ENCODE measurements at places on chromosomes 7 and 10.

DNA sequence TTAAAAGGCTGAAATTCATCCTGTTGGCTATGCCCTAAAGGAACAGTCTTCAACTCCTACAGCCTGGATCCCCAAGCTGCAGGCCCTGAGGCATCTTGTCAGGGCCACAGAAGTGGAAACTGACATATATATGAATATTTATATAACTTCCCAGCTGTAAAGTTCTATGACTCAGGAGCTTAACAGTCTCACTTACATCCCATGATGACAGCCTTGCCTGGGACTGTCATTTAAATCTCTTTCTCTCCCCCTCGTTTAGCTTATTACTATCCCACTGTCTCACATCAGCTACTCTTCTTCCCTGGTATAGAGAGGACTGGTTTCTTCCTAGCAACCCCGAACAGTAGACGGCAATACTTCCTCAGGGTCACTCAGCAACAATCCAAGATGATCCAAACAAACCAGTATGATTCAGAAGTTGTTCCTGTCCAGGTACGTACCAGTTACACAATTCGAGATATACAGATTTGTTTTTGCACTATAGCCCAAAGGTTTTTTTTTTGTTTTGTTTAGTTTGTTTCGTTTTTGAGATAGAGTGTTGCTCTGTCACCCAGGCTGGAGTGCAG lies 22.7 kb downstream of the KIAA1549 start:
- DNase-seq: peak; percentile 7

DNA sequence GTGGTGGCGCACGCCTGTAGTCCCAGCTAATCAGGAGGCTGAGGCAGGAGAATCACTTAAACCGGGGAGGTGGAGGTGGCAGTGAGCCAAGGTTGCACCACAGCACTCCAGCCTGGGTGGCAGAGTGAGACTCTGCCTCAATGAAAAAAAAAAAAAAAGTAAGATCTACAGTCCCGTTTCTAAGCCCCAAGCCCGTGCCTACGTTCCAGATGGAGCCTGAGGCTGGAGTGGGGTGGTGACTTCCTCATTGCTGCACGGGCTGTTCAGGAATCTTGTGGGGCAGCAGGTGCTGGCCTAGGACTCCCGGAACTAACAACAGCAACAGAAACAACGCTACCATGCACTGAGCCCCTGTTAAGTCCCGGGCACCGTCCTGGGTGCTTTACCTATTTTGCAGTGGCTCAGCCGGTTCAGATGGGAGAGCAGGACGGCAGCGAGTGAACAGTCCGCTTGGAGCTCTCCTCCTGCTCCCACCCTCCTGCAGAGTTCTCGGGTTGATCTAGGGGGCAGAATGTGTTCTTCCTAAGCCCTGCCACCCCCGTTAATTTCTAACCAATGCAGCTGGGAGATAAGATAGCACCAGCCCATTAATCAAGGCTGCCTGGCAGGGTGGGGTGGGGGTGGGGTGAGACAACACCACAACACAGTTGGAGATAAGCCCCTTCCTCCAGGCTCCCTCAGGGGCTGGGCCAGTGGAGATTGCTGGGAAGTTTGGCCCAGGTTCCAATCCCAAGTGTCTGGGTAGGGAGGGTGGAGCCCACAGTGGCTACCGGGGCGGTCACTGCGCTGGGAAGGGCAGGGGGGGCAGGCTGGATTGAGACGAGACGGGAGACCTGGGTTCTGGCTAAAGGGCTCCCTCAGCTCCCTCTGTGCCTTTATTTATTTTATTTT lies 17.0 kb upstream of the SFRP5 start:
- no peak for DNase-seq

- DNase-seq: no peak
Observed at GRCh38 chr7:150322114-150322832, 882 bp upstream of the LRRC61 start.

- DNase-seq: no peak
Observed at GRCh38 chr10:992871-993270, 4.6 kb downstream of the GTPBP4 start.

- DNase-seq: no peak
Observed at GRCh38 chr10:22643116-22643515, 71.3 kb downstream of the PIP4K2A start.

DNA sequence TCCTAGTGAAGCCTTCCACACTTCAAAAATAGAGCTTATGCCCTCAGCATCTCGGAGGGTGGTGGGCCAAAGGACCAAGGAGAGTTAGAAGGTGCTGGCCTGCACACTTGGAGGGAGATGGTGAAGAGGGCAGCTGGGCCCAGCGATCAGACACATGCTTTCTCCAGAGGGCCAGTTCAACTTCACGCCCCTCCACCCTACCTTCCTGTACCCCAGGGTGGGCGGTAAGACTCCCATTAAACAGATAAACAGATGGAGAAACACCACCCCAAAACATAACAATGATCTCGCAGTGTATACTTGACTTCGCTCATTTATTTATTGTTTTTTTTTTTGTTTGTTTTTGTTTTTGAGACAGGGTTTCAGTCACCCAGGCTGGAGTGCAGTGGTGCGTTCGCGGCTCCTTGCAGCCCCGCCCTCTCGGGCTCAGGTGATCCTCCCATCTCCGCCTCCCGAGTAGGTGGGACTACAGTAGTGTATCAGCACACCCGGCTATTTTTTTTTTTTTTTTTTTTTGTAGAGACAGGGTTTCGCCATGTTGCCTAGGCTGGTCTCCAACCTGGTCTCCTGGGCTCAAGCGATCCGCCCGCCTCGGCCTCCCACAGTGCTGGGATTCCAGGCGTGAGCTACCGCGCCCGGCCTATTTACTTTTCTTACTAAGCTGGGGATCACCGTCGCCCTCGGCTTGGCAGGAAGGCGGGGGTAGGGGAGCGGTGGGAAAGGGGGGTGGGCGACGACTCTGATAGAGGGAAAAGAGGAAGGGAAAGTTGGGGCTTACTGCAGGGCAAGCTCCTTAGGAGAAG lies 1.8 kb downstream of the C10orf95 start:
- DNase-seq: peak; percentile 79

GRCh38 chr7:17010637-17011300 lies 129.0 kb upstream of the AGR3 start:
- no peak for DNase-seq

GRCh38 chr10:35961501-35961900 lies 319.4 kb upstream of the FZD8 start:
- no peak for DNase-seq

DNA sequence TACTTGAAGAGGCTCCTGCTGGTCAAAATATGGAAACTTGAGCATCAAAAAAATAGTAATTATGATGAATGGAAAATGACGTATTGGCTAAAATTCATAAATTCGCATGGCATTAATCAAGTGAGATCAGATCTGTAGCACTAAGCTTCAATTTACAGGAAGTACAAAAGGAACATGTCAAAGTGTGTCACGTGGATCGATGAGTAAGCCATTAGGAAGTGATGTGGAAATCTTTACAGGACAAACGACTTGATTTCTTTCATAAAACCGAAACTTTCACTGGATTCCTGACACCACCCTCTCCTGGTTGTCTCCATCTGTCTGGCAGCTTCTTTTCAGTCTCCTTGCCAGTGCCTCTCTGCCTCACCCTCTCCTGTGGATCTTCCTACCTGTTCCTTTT lies 25.8 kb downstream of the AKR1C8 start:
- DNase-seq: no peak

GRCh38 chr7:42097752-42098151 lies 139.3 kb downstream of the GLI3 start:
- no peak for DNase-seq

DNA sequence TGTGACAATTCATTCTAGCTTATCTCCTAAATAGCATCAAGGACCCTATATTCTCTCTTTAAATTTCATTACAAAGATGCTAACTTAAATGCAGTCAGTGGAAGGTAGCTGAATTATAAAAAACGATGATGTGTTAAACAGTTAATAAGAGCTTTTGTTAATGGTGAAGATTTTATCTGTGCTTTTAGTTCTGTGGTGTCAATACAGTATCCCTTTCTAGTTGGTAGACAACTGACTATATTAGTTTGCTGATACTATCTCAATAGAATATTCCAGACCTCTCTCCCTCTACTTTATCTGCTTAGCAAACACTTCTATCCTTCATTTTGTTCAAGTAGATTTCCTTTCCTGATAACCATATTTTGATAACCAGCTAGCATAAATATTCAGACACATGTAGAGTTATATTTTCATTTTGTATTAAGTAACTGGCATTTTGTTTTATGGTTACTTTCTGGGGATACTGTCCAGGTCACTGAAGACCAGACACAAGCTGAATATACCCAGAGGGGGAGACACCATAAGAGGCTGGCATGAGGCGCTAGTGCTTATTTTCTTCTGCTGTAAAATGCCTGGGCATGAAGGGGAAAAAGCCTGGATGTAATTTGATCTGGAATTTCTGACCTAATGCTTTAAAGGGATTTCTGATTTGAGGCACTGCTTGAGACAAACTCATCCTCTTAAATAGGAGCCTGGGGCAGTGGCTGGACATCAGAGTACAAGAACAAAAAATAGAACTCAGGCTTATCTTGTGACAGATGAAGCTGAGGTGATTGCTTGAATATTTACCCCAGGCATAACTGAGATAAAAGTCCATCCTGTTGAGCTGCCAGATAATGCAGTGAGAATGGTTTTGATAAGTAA lies 197.5 kb downstream of the MALRD1 start:
- DNase-seq: no peak

DNA sequence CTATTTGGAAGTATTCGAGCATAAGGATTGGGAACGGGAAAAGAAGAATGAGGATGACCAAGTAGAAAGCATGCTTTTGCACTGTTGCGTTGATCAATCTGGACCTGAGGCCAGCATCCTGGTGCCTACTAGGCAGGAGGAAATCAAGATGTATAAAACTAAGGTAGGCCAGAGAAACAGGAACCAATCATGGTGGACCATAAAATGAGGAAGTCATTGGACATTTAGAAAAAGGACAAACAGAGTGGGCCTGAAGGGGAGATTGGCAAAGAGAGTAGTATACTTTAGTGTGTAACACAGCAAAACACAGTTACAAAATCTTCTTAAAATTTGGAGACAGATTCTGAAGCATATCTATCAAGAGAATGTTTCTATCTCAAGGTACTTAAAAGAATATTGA lies 171.1 kb upstream of the FZD1 start:
- no peak for DNase-seq

DNA sequence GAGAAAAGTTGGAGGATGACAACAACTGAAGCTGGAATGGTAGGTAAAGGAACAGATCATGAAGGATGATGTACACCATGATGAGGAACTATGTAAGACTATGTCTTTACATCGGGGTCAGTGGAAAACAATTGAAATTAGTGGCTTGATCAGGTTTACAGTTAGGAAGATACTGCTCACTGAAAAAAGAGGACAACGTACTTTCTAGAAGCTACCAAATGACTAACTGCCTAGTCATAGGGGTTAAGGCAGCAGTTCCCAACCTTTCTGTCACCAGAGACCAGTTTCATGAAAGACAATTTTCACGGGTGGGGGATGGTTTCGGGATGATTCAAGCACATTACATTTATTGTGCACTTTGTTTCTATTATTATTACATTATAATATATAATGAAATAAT lies 91.6 kb upstream of the ANKRD1 start:
- DNase-seq: no peak

Measured in LNCaP clone FGC (cell line).